Suprapubic skin (tissue), 4 donors: ENCODE measurements at places on chromosomes 5 and 9. TPM values are rescaled to one million over a fixed set of nuclear protein-coding genes. Genes with fewer than 3 reads are reported as not detected.

The JMY gene
- 17.6 TPM for total RNA-seq

- H3K27me3 ChIP-seq, result no peaks in the 10 kb centered on the region
- DNase-seq, result peak; percentile 50
- no peaks in the 10 kb centered on the region for H3K4me1 ChIP-seq
- no peak overlapping the region for H3K4me3 ChIP-seq
These were observed 111.2 kb upstream of the IER5L start for GRCh38 chr9:129289131-129289731.

GRCh38 chr5:113371721-113372196 is 63.0 kb downstream of the TSSK1B start:
- no peak overlapping the region for H3K4me3 ChIP-seq
- DNase-seq, result no peak
- H3K4me1 ChIP-seq, result peaks cover 12% of the 10 kb centered on the region
- H3K27ac ChIP-seq, result no peak overlapping the region

The NMUR2 gene
- not detected for total RNA-seq

GRCh38 chr5:123664961-123665360 is 153.0 kb downstream of the CSNK1G3 start:
- no peaks in the 10 kb centered on the region for H3K4me1 ChIP-seq
- no peaks in the 10 kb centered on the region for H3K27me3 ChIP-seq

DNA sequence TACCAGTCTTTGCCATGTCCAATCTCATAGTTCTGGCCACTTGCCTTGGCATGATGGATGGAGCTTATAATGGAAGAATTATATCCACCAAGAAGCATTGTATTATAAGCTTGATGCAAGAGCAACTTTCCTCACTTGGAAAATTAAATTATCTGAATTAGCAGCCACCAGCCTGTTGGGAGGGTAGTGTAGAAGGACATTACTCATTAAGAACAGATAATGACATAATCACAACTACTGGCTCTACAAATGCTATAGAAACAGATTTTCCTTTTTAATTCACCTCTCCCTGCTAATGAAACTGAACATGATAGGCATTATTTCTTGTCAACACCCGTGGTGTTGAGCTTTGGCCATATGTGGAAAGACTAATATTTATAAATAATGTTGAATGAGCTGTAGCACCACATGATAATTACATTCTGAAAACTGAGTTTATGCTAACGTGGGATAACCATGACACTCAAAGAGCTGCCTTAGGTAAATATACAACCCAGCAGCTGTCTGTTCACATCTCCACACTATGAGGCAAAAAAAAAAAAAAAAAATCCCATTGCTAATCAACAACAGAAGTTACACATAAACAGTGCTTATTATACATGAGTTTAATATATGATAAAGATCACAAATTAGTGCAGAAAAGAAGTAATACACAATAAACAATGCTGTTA is 48.1 kb upstream of the NR4A3 start:
- no peaks in the 10 kb centered on the region for H3K4me1 ChIP-seq
- H3K4me3 ChIP-seq, result no peak overlapping the region
- no peak overlapping the region for H3K27ac ChIP-seq
- no peaks in the 10 kb centered on the region for H3K27me3 ChIP-seq
- no peaks in the 10 kb centered on the region for H3K36me3 ChIP-seq

GRCh38 chr5:75018805-75019587 is 33.4 kb downstream of the GCNT4 start:
- H3K36me3 ChIP-seq, result no peaks in the 10 kb centered on the region
- no peak for DNase-seq
- H3K27ac ChIP-seq, result no peak overlapping the region
- no peaks in the 10 kb centered on the region for H3K4me1 ChIP-seq
- H3K27me3 ChIP-seq, result no peaks in the 10 kb centered on the region

GRCh38 chr5:115435778-115436712 is 108.5 kb downstream of the FEM1C start:
- H3K36me3 ChIP-seq, result no peaks in the 10 kb centered on the region
- no peaks in the 10 kb centered on the region for H3K27me3 ChIP-seq
- peak overlapping the region; percentile 33 for H3K27ac ChIP-seq
- H3K4me3 ChIP-seq, result no peak overlapping the region
- DNase-seq, result no peak
- peaks cover 12% of the 10 kb centered on the region for H3K4me1 ChIP-seq

The NSD1 gene
- 36.0 TPM for total RNA-seq

The CDX1 gene
- 0.76 TPM for total RNA-seq

GRCh38 chr5:98768160-98768959 is 5.1 kb upstream of the RGMB start:
- peak overlapping the region; percentile 72 for H3K4me3 ChIP-seq
- peaks cover 4% of the 10 kb centered on the region for H3K27me3 ChIP-seq
- DNase-seq, result no peak
- H3K27ac ChIP-seq, result peak overlapping the region; percentile 42
- H3K4me1 ChIP-seq, result peaks cover 48% of the 10 kb centered on the region

- peak; percentile 42 for DNase-seq
- H3K27me3 ChIP-seq, result no peaks in the 10 kb centered on the region
- peaks cover 8% of the 10 kb centered on the region for H3K36me3 ChIP-seq
- no peak overlapping the region for H3K4me3 ChIP-seq
- H3K27ac ChIP-seq, result no peak overlapping the region
These were observed 23.0 kb downstream of the AMBP start for GRCh38 chr9:114055061-114055460.

- no peaks in the 10 kb centered on the region for H3K27me3 ChIP-seq
- no peaks in the 10 kb centered on the region for H3K36me3 ChIP-seq
- no peak for DNase-seq
- H3K4me1 ChIP-seq, result no peaks in the 10 kb centered on the region
- no peak overlapping the region for H3K4me3 ChIP-seq
These were observed 59.5 kb downstream of the EGFLAM start for GRCh38 chr5:38317868-38318267.

The ITGA1 gene
- total RNA-seq, result 3.1 TPM

GRCh38 chr5:139588962-139589361 is 27.8 kb downstream of the UBE2D2 start:
- no peaks in the 10 kb centered on the region for H3K27me3 ChIP-seq
- no peak overlapping the region for H3K27ac ChIP-seq
- no peaks in the 10 kb centered on the region for H3K4me1 ChIP-seq
- no peak for DNase-seq
- H3K36me3 ChIP-seq, result no peaks in the 10 kb centered on the region

DNA sequence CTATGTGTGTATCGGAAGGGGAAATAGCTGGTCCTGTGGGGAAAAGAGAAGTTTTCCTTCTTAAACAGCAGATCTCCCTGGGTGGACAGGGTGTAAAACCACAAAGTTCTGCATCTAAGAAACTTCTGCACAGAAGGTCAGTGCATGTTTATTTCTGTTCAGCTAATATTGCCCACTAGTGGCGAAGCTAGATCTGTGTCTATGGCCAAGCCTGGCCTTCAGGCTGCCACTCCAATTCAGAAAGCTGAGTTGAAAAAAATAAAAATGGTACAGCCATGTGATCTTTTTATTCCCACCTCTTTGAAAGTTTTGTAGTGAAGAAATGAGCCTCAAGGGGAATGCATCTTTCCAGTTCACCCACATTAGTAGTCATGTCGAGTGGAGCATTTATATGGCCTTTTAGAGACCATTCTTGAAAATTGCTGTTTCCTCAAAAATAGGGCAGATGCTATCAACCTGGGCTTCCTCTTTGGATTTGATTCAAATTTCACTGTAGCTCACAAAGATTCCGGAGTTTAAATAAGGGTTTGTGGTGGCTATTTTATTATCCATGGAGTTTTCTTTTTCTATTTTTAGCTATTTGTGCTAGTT is 488.0 kb downstream of the PRELID2 start:
- no peaks in the 10 kb centered on the region for H3K27me3 ChIP-seq
- no peak for DNase-seq
- H3K4me3 ChIP-seq, result no peak overlapping the region
- H3K27ac ChIP-seq, result no peak overlapping the region

The MED7 gene
- total RNA-seq, result 7.7 TPM

GRCh38 chr5:63697811-63698210 is 264.4 kb downstream of the HTR1A start:
- no peaks in the 10 kb centered on the region for H3K4me1 ChIP-seq
- H3K27me3 ChIP-seq, result no peaks in the 10 kb centered on the region
- H3K36me3 ChIP-seq, result no peaks in the 10 kb centered on the region

GRCh38 chr5:92308679-92309078 is 925.6 kb upstream of the ARRDC3 start:
- H3K27me3 ChIP-seq, result no peaks in the 10 kb centered on the region
- H3K4me1 ChIP-seq, result peaks cover 6% of the 10 kb centered on the region
- no peak overlapping the region for H3K4me3 ChIP-seq
- no peak overlapping the region for H3K27ac ChIP-seq
- DNase-seq, result no peak
- no peaks in the 10 kb centered on the region for H3K36me3 ChIP-seq

- H3K27me3 ChIP-seq, result no peaks in the 10 kb centered on the region
These were observed 310.1 kb downstream of the PLK2 start for GRCh38 chr5:58149746-58150145.

DNA sequence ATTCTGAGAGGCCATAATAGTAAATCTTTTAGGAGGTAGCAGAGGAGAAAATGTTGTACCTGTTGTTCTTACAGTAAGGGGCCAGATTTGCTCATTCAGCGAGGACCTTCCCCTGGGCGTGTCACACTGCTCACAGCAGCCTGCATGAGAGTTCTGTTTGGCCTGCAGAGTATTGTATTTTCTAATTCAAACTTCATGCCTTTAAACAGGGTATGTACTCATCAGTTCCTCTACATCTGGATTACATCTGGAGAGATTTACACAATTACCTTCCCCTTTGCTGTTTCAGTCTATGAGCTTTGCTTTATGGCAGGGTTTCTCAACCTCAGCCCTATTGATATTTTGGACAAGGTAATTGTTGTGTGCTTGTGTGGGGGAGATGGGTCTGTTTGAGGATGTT is 170.9 kb upstream of the STK32A start:
- H3K27ac ChIP-seq, result no peak overlapping the region
- no peak overlapping the region for H3K4me3 ChIP-seq
- DNase-seq, result no peak
- H3K36me3 ChIP-seq, result no peaks in the 10 kb centered on the region

The SLC27A6 gene
- 3.1 TPM for total RNA-seq

DNA sequence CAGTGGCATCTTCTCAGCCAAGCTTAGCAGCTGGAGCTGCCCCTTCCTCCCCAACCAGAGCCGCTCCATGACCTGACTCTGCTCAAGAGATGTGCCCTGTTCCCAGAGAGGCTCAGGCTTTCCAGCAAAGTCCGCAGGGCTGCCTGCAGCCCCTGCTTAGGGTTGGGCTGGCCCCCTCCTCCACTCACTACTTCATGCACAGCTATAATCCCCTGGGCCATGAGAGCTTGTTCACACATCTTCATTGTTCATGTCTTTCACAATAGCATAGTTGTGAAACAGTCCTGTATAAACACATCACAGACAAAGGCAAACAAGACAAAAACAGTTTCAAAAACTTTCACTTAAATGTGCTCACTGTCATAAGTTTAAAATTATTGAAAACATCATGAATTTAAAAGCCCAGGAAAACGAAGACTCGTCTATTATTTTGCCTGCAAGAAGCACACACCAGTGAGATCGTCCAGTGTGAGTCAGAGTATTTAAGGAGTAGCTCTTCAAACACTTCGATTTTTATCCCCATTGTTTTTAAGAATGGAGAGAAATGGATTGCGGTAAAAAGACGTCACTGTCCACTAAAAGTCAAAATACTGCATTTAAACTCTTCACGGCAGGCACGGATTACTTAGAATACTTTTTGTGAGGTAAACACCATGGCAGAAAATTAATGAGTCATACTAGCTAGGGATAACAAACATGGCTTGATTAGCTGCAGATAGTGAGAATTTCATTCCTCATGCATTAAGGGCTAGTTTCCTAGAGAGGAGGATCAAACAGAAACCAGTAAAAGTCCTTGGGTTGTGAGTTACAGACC is 40.7 kb upstream of the S1PR3 start:
- no peak for DNase-seq
- H3K27ac ChIP-seq, result peak overlapping the region; percentile 44

- no peaks in the 10 kb centered on the region for H3K27me3 ChIP-seq
- DNase-seq, result no peak
- peaks cover 9% of the 10 kb centered on the region for H3K4me1 ChIP-seq
These were observed 30.3 kb upstream of the IL17B start for GRCh38 chr5:149409268-149409948.

The PCA3 gene
- not detected for total RNA-seq

- no peak overlapping the region for H3K27ac ChIP-seq
- H3K4me3 ChIP-seq, result no peak overlapping the region
- no peaks in the 10 kb centered on the region for H3K4me1 ChIP-seq
- DNase-seq, result no peak
- no peaks in the 10 kb centered on the region for H3K27me3 ChIP-seq
These were observed 37.7 kb upstream of the VCAN start for GRCh38 chr5:83433891-83434290.

The MCC gene
- total RNA-seq, result 67.7 TPM

DNA sequence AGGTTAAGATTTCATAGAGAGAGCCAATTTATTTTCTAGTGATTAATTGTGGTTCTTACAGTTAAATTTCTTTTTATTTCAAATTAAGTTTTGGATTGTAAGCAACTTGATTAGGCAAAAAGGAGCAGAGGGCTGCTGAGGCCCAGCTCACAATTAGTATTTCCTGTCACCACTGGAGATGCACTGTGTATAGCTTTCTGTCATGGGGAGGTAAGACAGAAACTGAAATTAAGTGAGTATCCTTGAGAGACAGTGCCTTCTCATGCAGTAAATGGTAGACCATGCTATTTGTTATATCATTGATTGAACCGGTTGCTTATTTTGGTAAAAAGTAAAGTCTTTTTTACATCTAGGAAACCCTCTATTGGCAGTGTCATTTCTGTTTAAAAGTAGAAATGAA is 190.7 kb downstream of the CCDC171 start:
- H3K36me3 ChIP-seq, result no peaks in the 10 kb centered on the region
- DNase-seq, result no peak
- no peaks in the 10 kb centered on the region for H3K27me3 ChIP-seq
- H3K27ac ChIP-seq, result no peak overlapping the region
- no peaks in the 10 kb centered on the region for H3K4me1 ChIP-seq

DNA sequence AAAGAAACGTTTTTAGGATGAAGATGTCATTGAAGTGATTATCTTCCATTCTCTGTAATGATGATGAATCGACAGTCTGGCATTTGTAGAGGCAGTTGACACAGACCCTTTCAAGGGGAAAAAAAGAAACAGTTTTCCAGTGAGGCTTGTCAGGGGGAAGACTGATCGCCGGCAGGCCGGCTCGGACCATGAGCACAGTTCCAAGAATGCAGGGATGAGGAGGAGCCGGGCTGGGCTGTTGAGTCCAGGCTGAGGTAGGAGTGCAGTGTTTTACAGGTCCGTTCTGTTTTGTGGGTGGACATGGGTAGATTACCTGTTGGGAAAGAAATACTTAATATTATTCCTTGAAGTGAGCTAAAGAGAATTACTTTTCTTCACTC is 194.6 kb downstream of the AOPEP start:
- no peaks in the 10 kb centered on the region for H3K27me3 ChIP-seq
- H3K36me3 ChIP-seq, result no peaks in the 10 kb centered on the region
- H3K4me3 ChIP-seq, result peak overlapping the region; percentile 2
- peaks cover 84% of the 10 kb centered on the region for H3K4me1 ChIP-seq
- DNase-seq, result no peak
